Coronary artery (tissue), 2 donors: ENCODE measurements at places on chromosomes 1 and 21.

DNA sequence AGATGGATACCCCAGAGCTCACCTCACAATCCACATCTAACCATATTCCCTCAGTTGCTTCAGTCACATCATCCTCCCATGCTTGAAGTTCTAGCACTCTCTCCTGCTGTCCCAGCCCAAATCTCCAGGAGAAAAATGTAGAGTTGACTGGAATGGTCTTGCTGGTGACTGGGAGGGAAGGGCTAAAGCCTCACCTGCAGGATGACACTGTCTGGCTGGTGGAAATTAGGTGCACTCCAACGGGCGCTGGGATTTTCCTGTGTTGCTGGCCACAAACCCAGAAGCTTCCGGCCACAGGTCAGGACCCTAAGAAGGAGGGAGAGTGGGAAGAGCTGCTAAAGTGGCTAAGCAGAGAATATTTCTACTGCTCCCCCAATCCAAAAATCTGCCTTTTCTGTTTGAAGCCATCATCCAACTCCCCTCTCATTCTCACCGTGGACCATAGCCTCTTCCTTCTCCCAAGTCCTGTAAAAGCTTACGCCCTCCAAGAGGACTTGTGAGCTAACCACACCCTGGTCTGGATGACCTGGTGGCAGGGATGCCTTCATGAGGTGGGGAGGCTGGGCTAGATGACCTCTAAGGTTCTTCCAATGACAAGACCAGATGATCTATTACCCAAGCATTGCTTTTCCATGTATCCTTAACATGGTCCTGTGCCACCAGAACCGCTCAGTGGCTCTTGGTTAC is 37.5 kb upstream of the PPP1R15B start:
- DNase-seq: no peak

GRCh38 chr1:215007880-215008279 is 74.7 kb upstream of the KCNK2 start:
- no peak for DNase-seq

- no peak for DNase-seq
Measured at GRCh38 chr1:55716610-55717009, 501.4 kb upstream of the USP24 start.

DNA sequence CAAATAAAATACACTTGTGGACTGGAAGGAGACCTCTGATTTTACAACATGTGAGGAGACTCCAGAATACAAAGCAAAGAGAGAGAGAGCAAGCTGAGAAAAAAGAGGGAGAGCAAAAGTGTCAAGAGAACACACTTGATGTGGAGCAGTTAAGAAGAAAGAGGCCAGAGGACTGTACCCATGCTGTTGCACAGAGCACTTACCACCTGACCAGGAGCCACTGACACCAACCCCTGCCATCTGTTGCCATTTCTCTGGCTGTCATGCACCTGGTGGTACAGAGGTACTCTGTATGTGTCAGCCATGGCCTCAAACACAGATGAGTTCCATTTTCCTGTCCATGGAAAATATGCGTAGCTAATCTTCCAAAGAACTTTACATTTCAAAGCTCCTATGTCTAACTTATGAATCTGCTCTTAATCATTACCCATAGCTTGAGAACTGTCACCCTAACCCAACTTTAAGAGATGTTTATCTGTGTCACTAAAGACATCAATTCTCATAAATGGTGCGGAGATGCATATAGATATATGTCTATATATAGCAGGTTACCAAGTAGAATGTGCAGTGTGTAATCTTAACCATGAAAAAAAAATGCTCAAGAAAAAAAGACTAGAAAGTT is 32.8 kb upstream of the ABCD3 start:
- DNase-seq: no peak

GRCh38 chr1:51750218-51750617 is 128.3 kb downstream of the NRDC start:
- DNase-seq: no peak

DNA sequence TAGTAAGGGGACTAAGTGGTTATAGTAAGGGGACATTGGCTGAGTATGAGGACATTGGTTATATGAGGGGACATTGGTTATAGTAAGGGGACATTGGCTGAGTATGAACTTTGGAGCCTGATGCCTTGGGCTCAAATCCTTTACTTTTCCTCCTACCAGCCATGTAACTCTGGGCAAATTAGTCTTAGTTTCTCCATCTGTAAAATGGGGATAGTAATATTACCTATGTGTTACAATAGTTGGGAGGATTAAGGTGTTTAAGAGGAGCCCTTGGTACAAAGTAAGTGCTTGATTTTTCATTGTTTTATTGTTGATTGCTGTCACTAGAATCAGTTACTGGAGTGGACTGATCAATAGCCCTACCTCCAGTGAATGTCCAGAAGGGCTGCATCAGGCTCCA is 2.8 kb downstream of the OSCP1 start:
- DNase-seq: no peak

DNA sequence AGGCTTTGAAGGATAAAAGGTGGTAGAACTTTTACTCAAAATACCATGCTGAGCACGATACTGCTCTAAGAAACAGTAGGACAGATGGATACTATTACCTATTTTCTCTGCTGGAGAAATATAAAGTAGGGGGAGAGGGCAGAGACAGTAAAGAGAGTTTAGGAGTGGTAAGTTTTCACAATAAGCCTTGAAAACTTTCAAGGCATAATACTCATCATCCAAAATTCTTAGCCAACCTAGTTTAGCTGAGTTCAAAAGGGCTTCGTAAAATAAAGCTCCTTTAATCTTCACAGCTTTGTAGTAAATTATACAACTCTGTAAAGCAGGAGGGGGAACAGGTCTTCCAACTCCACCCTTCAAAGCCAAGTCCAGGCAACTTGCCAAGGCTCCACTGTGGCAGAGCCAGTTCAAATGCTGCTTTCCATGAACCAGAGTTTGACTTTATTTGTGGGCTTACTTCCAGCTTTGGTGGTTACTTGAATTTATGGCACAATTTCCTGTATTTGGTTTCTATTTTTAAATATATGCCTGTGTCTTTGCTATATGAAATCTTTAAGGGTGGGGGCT is 15.5 kb downstream of the TEX38 start:
- DNase-seq: no peak

DNA sequence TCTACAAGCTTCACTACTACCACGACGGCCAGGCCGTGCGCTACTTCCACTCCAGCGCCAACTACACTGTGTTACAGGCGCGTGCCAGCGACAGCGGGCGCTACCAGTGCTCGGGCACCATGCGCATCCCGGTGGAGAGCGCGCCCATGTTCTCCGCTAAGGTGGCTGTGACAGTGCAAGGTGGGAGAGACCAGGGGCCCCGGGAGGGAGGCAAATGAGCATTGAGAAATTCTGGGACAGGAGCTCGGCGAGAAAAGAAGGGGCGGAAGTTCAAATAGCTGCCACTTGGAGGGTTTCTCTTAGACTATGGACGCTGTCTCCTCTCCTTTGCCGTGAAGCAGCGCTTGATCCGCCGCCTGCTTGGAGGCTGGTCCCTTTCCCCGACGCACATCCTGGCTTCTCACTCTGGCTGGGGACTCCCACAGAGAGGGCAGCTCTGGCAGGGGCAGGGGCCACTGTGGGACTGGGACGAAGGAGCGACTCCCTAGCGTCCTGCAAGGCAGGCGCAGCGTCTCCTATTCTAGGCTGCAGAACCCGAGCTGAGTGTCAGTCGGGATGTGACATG is 4.6 kb downstream of the FCRLB start:
- DNase-seq: no peak

DNA sequence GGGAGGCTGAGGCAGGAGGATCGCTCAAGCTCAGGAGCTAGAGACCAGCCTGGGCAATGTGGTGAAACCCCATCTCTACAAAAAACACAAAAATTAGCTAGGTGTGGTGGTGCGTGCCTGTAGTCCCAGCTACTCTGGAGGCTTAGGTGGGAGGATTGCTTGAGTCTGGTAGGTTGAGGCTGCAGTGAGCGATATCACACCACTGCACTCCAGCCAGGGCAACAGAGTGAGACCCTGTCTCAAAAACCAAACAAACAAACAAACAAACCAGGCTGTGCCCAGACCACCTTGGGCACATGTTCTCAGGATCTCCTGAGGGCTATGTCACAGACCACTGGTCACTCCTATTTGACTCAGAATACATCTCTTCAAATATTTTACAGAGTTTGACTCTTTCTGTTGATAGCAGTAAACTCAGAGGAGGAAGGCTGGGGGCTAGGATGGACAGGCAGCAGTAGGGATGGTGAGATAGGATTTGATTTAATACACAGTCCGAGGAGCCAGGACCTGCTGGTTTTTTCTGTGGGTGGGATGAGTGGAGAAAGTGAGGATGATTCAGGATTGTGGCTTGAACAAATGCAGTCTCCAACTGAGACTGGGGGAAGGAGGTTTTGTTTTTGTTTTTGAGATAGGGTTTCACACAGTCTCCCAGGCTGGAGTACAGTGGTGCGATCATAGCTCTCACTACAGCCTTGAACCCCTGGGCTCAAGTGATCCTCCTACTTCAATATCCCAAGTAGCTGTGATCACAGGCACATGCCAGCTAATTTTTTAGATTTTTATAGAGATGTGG is 46.5 kb downstream of the OLFML3 start:
- DNase-seq: no peak

- no peak for DNase-seq
Measured at GRCh38 chr1:198667186-198667585, 28.3 kb downstream of the PTPRC start.

- DNase-seq: no peak
Measured at GRCh38 chr21:26553898-26554297, 19.2 kb downstream of the CYYR1 start.
